ENCODE measurements at places on chromosomes 11 and 22. TPM values are rescaled to one million over a fixed set of nuclear protein-coding genes. Genes with fewer than 3 reads are reported as not detected.

SMIM35 gene
- 0.27 TPM for total RNA-seq

DNA sequence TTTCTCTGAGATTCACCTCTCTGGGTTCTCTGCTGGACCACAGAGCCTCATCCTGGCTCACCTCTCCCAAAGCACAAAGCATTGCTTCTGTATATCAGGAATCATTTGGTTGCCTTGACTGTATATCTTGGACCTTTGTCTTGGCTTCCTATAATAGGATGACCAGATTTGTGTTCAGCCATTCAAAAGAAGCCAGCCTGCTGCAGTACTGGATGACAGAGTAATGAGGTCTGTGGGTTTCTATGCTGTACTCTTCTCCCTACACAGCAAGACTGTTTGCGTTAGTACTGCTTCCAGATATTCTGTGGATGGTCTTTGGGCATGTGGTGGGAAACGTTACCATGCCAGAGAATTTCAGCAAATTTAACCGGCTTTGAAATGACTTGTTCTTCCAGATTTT, 39.8 kb downstream of the ARFGAP2 start:
- no peak for DNase-seq

DNA sequence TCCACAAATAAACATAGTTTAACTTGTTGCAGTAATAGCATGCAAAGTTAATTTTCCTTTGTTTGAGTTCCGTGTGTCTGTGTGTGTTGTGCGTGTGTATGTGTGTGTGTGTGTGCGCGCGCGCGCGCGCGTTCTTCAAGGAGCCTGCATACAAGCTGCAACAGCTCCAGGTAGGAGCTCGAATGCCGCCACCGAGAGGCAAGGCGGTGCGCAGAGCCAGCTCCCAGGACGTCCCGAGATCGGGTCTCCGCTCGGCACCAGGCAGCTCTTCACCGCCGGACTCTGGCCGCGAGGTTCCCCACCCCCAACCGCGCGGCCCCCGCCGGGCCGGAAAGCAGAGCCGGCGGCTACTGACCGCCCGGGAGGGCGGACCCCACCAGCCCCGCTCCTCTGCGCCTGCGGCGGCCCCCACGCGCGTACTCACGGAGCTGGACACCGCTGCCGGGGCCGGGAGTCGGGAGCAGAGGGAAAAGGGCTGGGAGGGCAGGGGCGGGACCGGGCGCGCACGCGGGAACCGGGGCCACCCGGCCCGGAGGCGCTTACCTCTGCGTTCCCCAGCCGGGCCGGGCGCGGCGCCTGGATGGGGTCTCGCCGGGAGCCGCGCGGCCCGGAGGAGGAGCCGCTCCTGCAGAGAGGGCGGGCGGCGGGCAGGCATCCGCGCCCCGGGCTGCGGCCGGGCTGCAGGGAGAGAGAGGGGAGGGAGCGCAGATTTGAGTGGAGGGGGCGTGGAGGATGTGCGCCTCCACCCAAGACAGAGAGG, 40.4 kb upstream of the AKIP1 start:
- peak; percentile 19 for DNase-seq

SMTN gene
- 46.1 TPM for total RNA-seq

- no peak for DNase-seq
Observed at GRCh38 chr11:130760515-130761125, 155.7 kb downstream of the SNX19 start.

- no peak for DNase-seq
Observed at GRCh38 chr22:26464312-26464711, 19.3 kb downstream of the HPS4 start.

GRCh38 chr11:61700212-61700611, 20.0 kb downstream of the DAGLA start:
- no peak for DNase-seq

GRCh38 chr11:132072044-132072857, 701.8 kb downstream of the NTM start:
- no peak for DNase-seq

BIRC3 gene
- 33.1 TPM for total RNA-seq

SLC17A6 gene
- total RNA-seq = not detected

DNA sequence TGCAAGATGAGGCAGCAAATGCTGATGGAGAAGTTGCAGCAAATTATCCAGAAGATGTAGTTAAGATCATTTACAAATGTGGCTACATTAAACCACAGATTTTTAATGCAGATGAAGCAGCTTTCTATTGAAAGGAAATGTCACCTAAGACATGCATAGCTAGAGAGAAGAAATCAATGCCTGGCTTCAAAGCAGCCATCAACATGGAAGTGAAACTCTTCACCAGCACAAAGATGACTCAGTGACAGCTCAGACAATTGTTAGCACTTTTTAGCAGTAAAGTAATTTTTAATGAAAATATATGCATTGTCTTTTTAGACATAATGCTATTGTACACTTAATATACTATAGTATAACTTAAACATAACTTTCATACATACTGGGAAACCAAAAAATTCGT, 71.4 kb downstream of the FANCF start:
- DNase-seq = no peak

All from activated CD4-positive, alpha-beta T cell treated with anti-CD3 and anti-CD28 coated beads, Interleukin-2, amount 10 ng/mL, durations not matched to agents 7 days and 5 days (primary cell).